Stimulated activated CD8-positive, alpha-beta memory T cell treated with anti-CD3 and anti-CD28 coated beads, Interleukin-15, amount 100 ng/mL, for 4 hours (primary cell): ENCODE measurements at places on chromosomes 7 and 10.

GRCh38 chr10:4846775-4847174 is 20.8 kb downstream of the AKR1E2 start:
- no peak for DNase-seq

- DNase-seq = no peak
These were observed 4.9 kb downstream of the ARMC3 start for GRCh38 chr10:22932626-22933370.

- DNase-seq = no peak
These were observed 13.1 kb downstream of the CNPY1 start for GRCh38 chr7:155533120-155533826.

- DNase-seq = no peak
These were observed 9.4 kb upstream of the CYCS start for GRCh38 chr7:25134358-25135010.

DNA sequence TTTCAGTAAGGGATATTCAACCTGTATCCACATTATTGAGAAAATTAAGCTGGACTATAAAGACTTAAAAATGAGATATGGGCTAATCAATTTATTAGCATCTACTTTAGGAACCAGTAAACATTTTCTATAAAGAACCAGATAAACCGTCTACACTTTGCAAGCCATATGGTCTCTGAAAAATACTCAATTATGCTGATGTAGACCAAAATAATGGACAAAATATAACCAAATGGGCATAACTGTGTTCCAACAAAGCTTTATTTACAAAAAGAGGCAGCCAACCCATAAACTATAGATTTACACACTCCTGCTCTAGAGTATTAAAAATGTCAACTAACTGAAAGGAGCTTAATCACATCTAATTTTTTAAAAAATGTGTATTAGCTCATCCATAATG is 42.3 kb downstream of the TNPO3 start:
- DNase-seq = no peak

- no peak for DNase-seq
These were observed 225.8 kb downstream of the ELFN1 start for GRCh38 chr7:1895664-1896515.

DNA sequence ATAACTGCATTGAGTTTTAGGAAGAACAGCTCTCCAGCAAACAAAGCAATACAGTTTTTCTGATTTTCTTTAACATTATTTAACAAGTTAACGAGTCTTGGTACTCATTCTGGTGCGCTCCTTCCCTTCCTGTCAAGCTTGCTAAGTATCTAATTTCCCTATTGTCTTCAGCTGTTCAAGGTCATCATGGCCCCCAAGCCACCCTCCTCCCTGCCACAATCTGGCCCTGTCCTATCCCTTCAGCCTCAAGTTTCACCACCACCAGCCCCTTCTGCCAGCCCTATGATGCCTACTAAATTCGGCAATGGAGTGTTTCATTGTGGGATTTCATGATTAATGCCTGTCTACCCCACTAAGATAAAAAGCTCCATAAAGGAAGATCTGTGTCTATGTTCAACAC is 121.0 kb downstream of the SORCS1 start:
- no peak for DNase-seq

DNA sequence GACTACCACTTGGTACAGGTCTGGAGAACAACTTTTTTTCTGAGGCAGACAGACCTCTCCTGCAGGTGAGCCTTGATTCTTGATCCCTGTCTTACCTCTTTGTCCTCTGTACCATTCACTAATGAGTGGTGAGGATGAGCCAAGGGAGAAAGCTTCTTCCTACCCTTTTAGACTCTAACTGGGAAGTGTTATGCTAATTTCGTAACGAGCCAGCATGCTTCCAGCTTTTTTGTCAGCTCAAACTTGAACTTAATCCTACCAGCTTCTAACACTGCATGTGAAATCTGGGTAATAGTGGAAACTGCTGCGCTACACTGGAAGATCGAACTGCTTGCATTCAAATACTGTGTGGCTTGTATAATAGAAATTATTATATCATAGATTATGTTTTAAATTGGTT is 87.0 kb downstream of the NEUROD6 start:
- no peak for DNase-seq

DNA sequence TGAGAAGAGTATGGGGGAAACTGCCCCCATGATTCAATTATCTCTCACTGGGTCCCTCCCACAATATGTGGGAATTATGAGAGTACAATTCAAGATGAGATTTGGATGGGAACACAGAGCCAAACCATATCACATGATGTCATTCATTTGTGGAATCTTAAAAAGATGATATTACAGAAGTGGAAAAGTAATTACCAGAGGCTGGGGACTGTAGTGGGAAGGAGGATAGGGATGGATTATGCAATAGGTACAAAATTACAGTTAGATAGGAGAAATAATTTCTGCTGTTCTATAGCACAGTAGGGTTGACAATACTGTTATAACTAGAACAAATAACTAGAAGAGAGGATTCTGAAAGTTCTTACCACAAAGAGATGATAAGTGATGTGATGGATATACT is 141.4 kb downstream of the VPS50 start:
- DNase-seq = no peak

DNA sequence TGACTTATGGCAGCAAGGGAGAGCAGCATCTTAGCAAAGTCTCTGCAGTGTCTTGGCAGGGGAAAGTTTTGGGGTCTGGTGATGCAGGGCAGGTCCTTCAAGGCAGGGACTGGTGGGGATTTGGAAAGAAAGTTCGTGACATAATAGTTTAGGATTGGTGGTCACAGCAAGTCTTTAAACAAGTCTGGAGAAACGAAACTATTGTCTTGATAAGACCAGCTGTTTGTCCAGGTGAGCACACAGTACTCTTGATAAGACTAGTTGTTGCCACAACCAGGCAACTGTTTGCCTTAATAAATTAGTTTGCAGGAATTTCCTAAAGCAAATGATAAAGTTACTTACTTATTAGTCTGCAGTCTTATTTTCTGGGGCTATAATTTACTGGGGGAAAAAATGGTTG is 136.1 kb downstream of the AKR1D1 start:
- DNase-seq = no peak

- DNase-seq = no peak
These were observed 10.4 kb downstream of the ZNF365 start for GRCh38 chr10:62384447-62385081.

DNA sequence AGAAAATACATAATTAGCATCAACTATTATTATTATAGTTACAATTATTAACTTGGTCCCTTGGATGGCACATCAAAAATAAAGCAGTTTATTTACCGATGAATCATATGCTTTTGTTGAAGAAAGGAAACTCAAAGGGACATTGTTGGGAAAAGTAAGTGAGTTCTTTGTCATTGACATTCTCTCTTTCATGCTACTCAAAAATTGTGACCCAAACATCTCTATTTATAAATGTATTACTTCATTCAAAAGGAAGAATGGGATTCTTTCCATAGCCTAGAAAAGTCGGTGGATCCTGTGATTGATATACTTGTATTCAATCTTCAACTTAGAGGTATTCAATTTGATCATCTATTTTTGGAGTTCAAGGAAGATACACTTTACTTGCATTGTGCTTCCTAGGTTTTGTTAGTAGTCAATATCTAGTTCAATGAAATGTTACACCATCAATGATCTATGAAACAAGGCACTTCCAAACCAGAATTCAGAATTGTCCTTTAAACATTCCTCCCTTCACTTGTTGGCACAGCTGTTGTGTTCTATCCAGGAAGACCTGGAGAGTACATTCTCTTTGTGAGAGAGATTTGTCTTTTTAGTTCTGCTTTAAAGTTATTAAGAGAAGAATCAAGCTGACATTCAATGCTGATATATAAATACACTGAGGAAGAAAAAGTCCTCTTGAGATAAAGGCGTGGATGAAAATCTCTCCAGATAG is 235.2 kb downstream of the TMEM26 start:
- no peak for DNase-seq

- DNase-seq = no peak
These were observed 296.5 kb upstream of the PITRM1 start for GRCh38 chr10:3468919-3469638.

DNA sequence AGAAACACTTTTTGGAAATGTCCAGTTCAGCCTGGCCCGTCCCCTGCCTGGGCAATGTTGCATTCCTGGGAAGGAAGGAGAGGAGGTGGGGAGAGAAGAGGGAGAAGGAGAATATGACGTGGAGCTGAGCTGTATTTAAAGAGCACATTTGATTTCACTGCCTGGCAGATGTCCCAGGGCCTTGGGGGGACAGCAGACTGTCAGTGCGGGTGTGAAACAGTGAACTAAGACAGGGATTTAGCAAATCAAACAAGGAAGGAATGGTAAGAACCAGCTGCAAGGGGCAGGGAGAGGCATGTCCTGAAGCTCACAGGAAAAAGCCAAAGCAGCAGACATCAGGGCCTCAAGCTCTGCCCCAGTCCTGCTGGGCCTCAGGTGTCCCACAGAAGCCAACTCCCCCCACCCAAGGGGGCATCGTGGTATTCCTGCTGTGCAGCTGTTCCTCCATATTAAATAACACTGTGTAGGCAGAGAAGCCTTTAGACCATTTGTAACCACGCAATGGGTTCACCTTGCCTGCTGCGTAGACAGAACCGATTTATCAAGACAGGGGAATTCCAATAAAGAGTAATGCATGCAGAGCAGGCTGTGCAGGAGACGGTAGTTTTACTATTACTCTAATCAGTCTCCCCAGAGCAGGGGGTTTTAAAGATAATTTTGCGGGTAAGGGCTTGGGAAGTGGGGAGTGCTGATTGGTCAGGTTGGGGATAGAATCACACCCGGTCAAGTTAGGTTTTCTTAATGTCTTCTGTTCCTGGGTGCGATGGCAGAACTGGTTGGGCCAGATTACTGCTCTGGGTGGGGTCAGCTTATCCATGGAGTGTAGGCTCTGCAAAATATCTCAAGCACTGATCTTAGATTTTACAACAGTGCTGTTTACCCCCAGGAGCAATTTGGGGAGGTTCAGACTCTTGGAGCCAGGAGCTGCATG is 18.3 kb downstream of the LEP start:
- DNase-seq = no peak

DNA sequence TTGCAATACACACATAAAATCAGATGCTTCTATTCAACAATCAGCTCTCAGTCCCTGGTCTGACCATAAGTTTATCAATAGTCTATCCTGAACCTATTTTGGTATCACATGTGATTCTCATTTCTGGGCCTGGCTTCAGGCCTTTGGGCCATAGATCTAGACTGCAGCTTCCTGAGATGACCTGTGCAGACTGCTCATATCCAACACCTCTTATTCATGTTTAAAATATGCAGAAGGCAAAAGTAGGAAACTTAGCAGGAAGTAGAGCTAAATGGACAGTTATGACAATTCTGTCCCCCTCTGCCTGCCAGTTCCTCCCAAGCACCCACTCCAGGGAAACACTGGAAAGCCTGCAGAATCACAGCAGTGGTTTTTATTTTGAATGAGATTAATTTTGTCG is 53.3 kb downstream of the C7orf25 start:
- no peak for DNase-seq

DNA sequence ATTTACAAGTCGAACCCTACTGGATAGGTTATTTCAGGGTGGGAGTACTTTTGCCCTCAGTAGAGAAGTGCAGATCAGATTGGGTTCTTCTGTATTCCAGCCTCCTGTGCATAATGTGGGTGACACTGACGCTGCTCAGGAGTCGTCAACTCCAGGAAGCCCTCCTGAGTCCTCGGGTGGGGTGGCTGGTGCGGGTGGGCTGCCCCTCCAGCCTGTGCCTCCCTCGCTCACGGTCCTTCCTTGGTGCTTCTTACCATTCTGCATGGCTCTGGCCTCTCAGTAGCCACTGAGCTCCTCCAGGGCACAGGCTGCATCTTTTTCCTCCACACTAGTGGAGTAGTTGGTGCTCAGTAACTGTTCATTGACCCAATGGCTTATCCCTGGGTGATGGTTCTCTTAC is 4.3 kb downstream of the CDH23 start:
- DNase-seq = no peak

DNA sequence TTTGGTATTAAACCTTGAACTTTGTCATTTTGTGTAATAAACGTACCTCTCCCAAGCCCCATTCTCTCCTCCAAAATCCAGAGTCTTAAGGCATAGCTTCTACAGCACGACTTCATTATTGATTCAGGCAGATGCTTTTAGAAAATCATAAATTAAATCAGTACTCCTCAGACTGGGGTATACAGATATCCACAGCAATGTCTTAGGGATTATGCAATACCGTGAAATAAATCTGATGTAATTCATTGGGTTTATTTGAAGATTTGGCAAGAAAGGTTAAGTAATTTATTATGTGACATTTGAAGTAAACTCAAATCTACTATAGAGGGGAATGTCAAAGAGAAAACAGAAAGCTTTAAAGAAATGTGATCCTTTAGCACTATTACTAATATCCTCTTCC is 246.1 kb upstream of the PLXDC2 start:
- no peak for DNase-seq

GRCh38 chr7:8724080-8724718 is 290.8 kb downstream of the NXPH1 start:
- DNase-seq = no peak
